A673 (cell line): ENCODE measurements at places on chromosomes 1 and 21. TPM values are rescaled to one million over a fixed set of nuclear protein-coding genes. Genes with fewer than 3 reads are reported as not detected.

TFF2 gene
- not detected in 2 replicates for total RNA-seq

DNA sequence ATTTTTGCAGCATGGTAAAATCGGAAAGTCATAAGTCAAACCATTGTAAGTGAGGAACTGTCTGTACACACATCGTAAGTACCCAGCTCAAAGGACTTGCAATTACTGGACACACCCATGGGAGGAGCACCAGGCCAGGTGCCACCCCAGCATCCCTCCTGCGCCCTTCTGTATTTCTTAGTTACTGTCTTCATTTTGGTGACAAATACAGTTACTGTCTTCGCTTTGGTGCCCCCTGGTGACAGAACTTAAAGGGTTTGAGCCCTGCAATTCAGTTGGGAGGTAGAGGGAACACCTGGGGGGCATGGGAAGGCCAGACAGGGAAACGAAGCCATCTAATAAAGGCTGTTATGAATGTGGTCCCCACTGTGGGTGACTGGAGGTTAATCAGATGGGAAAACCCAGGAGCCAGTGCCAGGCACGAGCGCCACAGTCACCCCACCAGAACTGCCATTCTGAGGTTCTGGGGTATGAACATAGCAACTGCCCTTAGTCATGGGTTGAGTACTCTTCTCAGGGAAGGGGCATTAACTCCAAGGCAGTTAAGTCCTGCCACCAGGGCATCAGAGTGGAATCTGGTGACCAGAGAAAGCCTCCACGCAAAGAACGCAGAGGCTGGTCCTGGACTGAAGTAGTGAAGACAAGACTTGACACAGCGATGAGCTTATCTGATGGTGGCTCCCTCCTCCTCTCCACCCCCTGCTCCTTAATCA lies 612.9 kb downstream of the PTPRU start:
- peak; percentile 68 for DNase-seq
- no peaks in the 10 kb centered on the region for H3K4me1 ChIP-seq
- no peak overlapping the region for H3K27ac ChIP-seq
- H3K4me3 ChIP-seq: no peak overlapping the region
- no peaks in the 10 kb centered on the region for H3K36me3 ChIP-seq

GRCh38 chr1:61979729-61980128 lies 214.9 kb upstream of the L1TD1 start:
- DNase-seq: no peak
- no peak overlapping the region for H3K27ac ChIP-seq
- H3K36me3 ChIP-seq: no peaks in the 10 kb centered on the region
- peaks cover 10% of the 10 kb centered on the region for H3K4me1 ChIP-seq

KIAA0040 gene
- not detected in 2 replicates for total RNA-seq

CFAP45 gene
- 1.5 and 3.6 TPM in 2 replicates for total RNA-seq

LRRC71 gene
- total RNA-seq: not detected in 2 replicates

GLIS1 gene
- 0.13 and 0.24 TPM in 2 replicates for total RNA-seq

DNA sequence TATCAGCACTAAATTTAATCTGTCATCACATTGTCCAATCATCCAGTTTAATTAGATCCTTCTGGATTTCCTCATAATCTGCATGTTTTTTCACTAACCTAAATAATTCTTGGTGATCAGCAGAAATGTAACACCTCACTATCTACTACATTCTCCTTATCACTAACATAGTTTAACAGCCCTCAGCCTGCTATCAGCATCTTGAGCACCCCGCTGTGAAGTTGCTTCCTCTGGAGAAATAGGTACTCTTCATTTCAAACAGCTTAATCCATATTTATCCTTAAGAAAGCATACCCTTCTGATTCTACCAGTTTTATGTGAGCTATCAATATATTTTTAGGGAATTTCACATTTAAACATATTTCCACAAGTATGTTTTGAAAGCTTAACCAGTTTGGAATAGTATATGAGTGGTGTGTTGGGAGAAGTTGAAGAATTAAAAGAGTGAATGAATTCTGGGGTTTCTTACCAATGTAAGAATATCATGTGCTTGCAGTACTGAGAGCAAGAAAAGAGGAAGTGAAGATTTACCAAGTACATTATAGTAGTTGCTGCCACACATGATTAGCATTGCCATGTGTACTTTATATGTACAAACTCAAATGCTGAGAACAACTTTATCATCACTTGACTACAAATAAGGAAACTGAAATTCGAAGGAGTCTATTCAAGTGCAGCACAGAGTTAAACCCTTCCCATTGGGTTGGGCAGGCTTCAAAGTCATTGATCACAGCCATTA lies 771.1 kb upstream of the ADGRL4 start:
- H3K4me3 ChIP-seq: no peak overlapping the region
- H3K27ac ChIP-seq: no peak overlapping the region
- no peaks in the 10 kb centered on the region for H3K4me1 ChIP-seq
- no peak for DNase-seq

DNA sequence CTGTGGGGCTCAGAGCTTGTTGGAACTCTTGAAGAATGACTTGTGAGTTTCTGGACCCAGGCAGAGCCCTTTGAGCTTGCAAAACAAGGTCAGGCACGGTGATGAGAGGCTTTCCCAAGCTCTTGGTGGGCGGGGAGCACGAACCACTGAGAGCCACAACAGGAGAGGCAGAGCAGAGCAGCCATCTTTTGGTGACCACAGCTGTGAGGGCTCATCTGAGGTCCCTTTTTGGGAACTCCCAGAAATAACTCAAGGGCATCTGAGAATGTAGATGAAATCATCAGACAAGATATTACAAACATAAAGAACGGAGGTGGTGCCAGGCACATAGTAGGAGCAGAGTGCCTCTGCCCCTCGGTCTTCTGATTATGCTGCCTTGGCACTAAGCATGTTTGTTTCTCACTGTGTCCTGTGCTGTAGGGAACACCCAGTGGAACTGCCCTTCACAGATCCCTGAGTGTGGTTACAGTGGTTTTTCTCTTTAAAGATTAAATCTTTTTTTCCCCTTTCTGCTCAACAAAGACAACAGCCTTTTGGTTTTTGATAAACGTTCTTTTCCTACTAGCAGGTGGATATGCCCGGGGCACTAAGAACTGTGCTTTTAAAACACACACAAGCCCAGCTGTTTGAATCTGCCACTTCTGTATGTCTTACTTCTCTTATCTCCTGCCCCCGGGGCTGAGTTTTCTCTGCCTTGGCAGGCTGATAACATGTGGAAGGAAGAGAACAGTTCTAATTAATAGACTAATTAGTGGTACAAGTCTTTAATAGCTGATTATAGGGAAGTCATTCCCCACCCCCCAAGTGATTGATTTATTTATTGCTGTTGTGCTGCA lies 37.7 kb downstream of the CD34 start:
- no peak overlapping the region for H3K27ac ChIP-seq
- H3K4me3 ChIP-seq: no peak overlapping the region
- H3K27me3 ChIP-seq: no peaks in the 10 kb centered on the region
- H3K36me3 ChIP-seq: no peaks in the 10 kb centered on the region

GPA33 gene
- total RNA-seq: not detected in 2 replicates
